ENCODE measurements at places on chromosomes 6 and 20.

GRCh38 chr6:124983383-124984083 lies 21.3 kb downstream of the RNF217 start:
- no peak for DNase-seq

DNA sequence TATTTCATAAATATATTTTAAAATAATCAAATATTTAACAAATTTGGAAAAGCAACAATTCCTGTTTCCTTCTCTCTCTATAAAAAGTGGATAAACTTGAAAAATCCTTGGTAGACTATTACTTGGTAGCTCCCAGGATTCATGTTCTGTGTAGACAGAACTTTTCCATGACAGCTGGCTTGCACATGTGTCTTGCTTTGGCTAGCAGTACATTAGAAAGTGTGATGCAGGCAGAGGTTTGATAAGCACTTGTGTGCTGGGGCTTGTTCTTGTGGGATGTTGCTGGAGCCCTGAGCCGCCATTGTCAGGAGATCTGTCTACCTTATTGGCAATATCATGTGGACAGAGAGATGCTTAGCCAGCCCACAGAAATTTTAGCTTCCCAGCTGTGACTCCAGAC lies 327.2 kb downstream of the CDKAL1 start:
- DNase-seq, result no peak

DNA sequence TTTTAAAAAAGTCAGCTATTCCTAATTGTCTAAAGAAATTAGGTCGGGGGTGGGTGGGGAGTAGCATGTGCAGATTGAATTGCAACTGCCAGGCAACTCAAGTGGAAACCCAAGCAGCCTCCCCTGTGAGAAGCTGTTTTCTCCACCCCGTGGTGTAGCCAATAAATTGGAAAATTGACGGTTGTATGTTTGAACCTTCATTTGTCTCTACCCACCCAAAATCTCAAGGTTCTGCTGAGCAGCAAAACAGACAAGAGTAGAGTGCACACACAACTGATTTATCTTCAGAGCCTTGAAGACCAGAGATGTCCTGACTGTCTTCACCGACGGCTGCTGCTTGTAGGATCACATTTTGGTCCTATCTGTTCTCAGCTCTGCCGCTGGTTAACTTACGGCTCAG lies 88.5 kb downstream of the DTD1 start:
- DNase-seq, result no peak

DNA sequence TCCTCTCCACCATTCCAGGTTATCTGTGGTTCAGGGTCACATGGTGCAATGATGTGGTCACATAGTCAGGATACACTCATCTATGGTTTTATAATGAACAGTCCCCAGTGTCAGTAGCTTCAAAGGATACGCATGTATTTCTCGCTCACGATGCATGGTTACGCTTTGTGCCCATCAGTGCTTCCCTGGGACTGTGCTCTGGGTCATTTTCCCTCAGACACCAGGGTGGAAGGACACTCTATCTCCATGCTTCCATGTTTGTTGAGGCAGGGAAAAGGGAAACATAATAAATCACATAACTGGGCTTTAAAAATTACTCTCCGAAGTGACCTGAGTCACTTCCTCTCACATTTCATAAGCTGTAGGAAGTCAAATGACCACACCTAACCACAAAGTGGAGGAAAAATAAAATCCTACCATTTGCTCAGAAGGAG lies 394.8 kb upstream of the NOX3 start:
- DNase-seq, result no peak

DNA sequence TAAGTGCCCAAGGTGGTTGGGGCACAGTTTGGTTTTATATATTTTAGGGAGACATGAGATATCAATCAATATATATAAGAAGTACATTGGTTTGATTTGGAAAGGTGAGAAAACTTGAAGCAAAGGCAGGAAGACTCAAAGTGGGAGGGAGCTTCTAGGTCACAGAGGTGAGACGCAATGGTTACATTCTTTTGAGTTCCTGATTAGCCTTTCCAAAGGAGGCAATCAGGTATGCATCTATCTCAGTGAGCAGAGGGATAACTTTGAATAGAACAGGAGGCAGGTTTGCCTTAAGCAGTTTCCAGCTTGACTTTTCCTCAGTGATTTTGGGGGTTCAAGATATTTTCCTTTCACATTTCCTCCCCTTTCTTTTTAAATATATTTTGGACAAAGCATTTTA lies 58.0 kb upstream of the SLC35F1 start:
- DNase-seq, result no peak

- no peak for DNase-seq
Measured at GRCh38 chr6:167037762-167038161, 38.6 kb downstream of the CEP43 start.

DNA sequence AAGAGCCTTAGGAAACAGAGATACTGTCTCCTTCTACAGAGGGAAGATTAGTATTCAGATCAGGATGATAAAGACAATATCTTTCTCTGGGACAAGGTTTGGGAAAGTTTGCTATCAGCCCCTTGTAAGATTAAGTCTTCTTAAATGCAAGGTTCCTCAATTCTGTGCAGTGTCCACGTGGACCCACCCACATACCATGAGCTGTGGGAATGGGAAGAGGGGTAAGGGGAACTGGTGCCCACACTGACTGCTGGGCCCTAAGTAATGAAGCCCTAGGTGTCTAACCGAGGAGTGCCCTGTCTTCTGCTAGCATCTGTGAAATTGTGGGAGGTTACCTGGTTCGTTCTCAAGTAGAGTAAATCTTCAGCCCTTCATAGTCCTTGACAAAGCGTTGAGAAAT lies 5.8 kb upstream of the SSTR4 start:
- DNase-seq, result no peak

DNA sequence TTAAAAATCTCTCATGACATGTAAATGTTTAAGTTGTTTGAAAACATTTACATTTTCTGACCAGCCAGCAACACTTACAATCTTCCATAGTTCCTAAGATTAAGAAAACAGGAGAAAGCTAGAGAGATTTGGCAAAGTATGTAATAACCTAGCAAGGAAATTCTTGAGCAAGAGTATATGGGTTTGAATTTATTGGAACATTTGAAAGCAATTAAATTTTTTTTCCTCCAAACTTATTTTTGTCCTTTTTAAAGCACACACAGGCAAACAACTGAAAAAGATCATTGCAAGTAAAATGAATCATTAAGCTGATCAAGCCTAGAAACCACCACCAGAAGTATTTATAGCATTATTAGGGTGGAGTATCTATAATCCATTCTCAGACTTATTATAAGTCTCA lies 20.1 kb upstream of the ZNF217 start:
- DNase-seq, result no peak

DNA sequence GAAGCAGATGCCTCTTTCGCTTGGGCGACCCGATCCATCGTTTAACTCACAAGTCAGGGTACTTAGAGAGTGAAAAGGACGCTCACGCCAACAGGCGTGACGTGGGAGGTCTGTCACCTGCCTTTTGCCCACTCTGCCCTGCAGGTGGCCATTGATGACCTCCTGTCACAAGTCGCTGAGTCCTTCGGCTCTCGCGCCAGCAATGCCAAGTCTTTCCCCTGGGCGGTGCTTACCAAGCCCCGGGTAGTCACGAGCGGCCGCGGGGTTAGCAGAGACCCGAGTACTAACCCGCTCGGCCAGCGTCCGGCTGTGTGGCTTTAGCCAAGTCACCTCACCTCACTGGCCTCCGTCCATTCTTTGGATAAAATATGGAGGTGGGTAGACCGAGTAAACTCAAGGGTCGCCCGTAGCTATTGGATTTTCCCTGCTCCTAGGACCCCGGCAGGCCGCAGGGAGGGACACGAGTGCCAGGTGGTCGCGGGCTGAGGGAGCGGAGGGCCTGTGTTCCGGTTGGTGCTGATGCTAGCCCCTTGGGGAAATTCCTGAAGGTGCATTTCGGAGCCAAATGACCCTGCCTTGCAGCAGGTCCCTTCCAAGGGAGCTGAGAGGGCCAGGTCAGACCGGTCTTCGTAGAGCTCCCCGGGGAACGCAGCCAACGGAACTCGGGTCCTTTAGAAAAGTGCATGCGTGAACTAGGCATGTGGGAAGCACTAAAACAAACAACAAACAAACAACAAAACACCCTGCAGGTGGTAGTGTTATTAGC lies 668 bp downstream of the PKIB start:
- DNase-seq, result peak; percentile 71

GRCh38 chr20:10551732-10552724 lies 116.9 kb downstream of the SLX4IP start:
- DNase-seq, result no peak

GRCh38 chr6:114435985-114436384 lies 93.2 kb upstream of the HS3ST5 start:
- DNase-seq, result no peak

DNA sequence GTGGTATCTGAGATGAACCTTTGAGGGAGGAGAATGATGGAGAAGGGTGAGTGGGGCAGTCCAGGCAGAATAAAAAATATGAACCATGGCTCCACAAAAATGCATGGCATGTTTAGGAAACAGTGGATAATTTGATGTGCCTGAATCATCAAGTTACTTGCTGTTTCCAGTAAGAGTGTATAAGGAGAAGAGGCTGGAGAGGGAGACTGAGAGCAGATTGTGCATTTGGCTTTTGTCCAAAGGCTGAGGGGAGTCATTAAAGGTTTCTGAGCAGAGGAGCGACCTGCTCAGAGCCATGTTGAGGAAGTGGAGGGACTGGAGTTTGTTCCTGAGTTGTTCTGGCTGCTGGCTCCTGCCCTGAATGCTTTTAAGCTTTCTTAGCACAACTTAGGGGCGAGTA lies 6.1 kb downstream of the MMP24 start:
- DNase-seq, result no peak

DNA sequence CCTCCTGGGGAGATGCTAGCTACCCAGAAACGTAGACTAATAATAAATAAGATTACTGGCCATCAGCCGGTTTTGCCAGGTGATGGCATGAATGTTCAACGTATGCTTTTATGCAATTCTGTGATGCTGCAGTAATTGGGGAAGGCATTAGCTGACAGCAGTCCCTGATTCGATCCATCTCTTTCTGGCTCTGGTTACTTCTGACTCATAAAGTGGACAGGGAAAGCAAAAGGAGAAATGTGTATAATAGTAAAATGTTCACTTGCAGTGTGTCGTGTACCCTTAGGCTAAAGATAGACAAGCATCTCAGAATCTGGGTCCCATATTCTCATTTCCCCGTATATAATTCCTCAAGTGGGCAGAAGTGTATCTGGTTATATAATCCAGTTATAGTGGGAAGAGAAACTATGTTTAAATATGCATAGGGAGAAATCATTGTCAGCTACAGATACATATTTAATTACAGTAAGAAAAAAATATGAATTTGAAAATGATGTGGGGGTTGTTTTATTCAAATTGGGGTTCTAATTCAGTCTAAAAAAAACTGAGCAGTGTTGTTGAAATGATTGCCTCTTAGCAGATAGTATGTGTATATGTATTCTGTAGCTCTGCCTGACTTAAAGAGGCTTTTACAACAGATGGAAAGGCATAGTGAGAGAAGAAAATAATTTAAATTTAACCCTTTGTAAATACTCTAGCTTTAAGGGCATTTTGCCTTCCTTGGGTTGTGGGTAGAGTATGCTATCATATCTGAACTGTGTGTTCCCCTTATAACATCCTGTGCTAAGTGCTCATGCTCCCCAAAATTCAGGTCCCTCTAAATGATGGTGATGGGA lies 40.6 kb downstream of the DOK5 start:
- DNase-seq, result no peak

GRCh38 chr20:64254571-64255360 lies 782 bp upstream of the PCMTD2 start:
- DNase-seq, result no peak

GRCh38 chr6:30447237-30447636 lies 42.1 kb upstream of the HLA-E start:
- peak; percentile 45 for DNase-seq

GRCh38 chr20:10609276-10609675 lies 64.5 kb downstream of the JAG1 start:
- DNase-seq, result no peak

DNA sequence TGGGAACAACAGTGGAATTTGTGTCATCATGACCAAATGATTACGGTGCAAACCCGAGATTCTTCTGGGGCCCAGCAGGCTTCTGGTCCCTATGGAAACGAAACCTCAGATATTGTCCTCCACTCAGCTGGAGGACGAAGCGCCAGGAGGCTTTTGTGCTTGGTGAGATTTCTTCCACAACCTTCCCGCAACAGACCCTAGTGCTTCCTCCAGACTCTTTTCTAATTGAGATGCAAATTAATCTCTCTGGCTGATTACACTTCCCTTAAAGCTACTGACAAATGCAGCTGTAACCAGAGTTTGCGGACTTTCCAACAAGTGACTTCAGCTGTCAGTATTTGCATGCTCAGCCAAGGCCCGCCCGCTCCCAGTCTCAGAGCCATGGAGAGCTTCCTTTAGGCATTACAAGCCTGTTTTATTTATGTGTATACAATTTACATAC lies 96.0 kb downstream of the INSM1 start:
- no peak for DNase-seq

DNA sequence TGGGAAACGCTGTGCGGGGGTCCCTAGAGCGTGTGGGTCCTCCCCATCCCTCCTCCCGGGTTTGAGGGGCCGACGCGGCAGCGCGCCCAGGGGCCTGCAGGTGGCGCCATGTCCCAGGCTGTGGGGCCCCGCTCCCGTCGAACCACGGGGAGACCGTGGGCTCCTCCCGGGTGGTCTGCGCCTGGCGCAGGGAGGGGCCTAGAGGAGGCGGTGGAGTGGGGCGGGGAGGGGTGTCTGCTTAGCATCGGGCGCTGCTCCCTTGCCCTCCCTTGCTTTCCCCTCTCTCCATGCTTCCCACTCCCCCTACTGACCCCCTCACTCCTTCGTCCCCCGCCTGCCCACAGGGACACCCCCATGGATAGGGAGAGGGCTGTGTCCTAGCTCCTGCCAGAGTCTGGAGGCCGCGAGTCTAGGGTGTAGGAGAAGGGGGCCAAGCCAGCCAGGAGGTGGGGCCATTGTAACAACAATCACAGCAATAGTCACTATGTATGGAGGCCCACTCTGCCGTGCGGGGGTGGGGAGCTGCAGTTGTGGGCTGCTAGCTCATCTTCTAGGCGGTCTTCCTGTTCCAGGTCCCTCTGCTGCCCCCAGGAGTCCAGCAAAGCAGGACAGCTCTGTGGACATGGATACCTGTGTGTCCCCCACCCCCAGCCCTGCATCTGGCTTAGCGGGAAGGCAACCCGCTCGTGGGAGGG lies 51.7 kb downstream of the CHMP4B start:
- DNase-seq, result peak; percentile 93

DNA sequence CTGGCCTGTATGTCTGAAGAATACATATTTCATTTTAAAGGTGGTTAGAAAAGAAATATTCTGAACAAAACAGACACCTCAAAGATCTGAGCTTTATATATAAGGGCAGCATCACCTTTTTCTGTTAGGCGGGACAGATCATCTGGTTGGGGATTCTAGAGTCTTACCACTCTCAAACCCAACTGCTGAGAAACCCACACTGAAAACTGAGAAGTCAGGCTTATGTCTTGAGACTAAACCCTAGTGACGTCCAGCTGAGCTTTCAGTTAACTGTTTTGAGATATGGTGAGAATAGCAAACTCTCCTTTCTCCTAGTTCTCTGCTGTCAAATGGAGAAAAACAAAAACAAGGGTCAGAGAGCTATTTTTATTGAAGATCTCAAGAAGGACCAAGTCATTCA lies 63.7 kb upstream of the CCN6 start:
- no peak for DNase-seq

DNA sequence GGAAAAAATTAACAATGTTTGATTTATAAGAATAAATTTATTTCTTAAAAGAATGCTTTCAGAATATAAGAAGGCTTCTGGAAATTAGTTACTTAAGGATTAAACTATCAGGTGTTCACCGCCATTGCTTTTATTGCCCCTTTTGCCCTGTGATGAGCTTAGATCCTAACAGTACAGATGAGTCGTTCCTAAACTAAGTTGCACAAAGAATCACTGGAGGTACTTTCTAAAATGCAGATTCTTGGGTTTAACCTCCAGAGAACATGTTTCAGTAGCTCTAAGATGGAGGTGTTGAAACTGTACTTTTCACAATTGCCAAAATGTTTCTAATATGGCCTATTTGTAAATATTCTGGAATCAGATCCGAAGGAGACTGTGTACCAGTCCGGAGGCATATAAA lies 211.9 kb downstream of the GMDS start:
- DNase-seq, result no peak

Measured in D341Med (cell line).